ENCODE measurements at places on chromosomes 3 and 15. TPM values are rescaled to one million over a fixed set of nuclear protein-coding genes. Genes with fewer than 3 reads are reported as not detected.

Gene BLM
- total RNA-seq, result 8.5 TPM

Gene CLPX
- total RNA-seq, result 52.1 TPM

- no peaks in the 10 kb centered on the region for H3K4me1 ChIP-seq
- H3K27me3 ChIP-seq, result peaks cover 3% of the 10 kb centered on the region
- no peak overlapping the region for H3K4me3 ChIP-seq
- no peaks in the 10 kb centered on the region for H3K36me3 ChIP-seq
Measured at GRCh38 chr15:39884351-39884750, 35.7 kb downstream of the GPR176 start.

DNA sequence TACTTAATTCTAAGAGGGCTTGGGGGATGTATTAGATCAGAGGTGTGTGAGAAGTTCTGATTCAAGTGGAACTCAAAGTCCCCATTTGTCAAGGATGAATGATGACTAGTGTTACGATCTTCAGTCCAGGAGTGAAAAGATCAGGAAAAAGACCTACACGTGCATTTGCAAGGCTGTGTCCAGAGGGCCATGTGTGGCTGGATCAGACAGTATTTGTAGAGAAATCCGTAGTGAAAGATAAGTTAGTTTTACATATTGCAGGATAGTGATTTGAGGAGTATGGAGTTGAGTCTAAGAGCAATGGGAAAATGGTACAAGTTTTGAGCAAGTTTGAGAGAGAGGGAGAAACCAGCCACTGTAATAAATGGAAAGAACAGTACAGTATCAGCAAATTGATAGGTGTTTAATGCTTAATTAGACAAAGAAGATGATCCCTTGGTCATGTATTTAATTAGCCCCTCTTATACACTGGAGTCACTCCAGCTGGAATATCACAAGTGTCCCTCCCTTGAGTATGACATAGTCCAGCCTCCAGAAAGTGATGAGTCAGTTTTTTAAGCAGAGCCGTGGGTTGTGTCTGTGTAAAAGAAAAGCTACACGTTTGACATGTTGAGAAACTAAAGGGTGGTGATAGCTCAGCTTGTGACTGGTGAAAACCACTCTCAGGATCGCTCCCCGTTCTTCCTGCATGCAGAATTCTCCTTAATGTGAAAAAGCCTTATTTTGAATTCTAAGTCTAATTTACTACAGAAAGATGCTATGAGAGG is 348.8 kb downstream of the ROBO1 start:
- H3K27ac ChIP-seq, result no peak overlapping the region
- no peaks in the 10 kb centered on the region for H3K27me3 ChIP-seq
- DNase-seq, result no peak
- H3K4me3 ChIP-seq, result no peak overlapping the region
- H3K4me1 ChIP-seq, result no peaks in the 10 kb centered on the region

DNA sequence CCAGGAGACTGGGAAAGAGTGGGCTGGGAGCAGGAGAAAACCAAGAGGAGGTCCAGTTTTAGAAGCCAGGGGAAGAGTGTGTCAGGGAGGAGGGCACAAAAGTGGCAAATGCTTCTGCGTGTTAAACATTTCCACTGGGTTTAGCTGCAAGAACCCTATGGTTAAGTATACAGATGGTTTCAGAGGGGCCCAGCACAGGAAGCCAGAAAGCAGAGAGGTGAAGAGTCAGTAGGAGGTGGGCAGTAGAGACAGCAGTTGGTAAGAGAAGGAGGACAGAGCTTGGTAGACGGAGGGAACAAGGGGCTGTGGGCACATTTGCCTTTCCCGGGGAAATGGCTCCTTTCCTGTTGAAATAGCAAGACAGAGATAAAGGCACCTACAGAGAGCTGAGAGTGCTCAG is 133.8 kb downstream of the EPHB1 start:
- peaks cover 84% of the 10 kb centered on the region for H3K27me3 ChIP-seq
- no peak for DNase-seq
- peaks cover under 1% of the 10 kb centered on the region for H3K4me1 ChIP-seq
- no peaks in the 10 kb centered on the region for H3K36me3 ChIP-seq
- H3K4me3 ChIP-seq, result no peak overlapping the region
